M059J (cell line): ENCODE measurements at places on chromosomes 1 and 21.
A peak's percentile ranks its signal among the peaks of the same experiment; 100 is the strongest.

GRCh38 chr1:184590163-184590750 lies 164.4 kb downstream of the EDEM3 start:
- DNase-seq, result no peak

- no peak for DNase-seq
These were observed 797 bp upstream of the USP1 start for GRCh38 chr1:62436039-62436465.

- peak; percentile 37 for DNase-seq
These were observed at the start of gene KCNK2 for GRCh38 chr1:215082532-215083382. TSS of gene KCNK2 (plus strand) at chr1:215082737. CDS start at chr1:215083386, 649 bp downstream.

DNA sequence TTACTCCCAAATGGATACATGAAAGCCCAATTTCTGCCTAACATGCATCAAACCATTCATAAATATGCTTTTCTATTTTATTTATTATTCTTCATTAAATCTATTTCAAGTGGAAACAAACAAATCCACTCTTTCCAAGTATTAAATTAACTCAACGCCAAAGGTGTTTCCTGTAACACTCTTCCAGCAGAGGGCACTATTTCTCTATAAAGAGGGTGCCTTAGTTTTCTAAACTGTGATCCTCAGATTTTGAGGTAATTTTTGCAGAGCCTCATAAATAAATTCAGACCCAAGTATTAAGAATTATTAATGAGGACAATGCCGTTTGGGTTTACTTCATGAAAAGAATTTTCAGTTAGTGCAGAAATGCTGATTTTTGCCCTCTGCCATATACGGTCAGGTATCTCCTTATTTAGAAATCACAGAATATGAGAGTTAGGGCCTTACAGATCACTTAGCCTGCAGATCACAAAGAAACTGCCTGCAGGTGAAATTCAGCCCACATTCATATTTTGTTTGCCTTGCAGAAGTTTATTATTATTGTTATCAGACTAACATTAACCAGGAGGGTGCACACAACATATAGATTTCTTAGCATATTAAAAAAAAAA lies 40.1 kb upstream of the MYSM1 start:
- peak; percentile 69 for DNase-seq

DNA sequence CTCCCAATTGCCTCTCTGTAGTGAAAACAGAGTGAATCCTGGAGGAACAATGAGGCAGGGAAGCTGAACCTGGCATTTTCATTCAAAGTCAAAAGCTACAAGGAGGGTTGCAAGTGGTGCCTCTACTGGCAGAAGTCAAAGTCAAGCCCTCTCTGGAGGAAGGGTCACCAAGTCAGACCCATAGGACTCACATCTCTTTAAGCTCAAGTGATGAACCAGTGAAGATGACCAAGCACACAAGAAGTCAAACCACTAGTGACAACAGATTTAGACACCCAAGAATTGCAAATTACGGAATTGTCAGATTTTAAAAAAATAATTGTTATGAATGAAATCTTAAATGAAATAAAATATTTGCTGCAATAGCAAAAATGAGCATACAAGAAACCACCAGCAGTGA lies 81.1 kb upstream of the ATP1B1 start:
- DNase-seq, result no peak

- DNase-seq, result no peak
These were observed 16.3 kb downstream of the LRRC71 start for GRCh38 chr1:156936721-156937220.

DNA sequence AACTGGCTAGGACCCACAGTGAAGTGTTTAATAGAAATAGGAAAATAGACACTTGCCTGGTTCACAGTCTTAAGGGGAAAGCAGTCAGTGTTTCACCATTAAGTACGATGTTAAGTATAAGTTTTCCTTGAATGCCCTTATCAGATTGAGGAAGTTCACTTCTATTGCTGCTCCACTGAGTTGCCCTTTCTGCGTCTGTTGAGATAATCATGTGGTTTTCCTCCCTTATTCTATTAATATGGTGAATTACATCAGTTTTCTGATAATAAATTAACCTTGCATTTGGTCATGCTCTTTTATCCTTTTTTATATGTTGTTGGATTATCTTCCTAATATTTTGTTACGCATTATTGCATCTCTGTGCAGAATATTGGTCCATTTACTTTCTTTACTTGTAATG lies 21.4 kb downstream of the UTS2 start:
- DNase-seq, result no peak

DNA sequence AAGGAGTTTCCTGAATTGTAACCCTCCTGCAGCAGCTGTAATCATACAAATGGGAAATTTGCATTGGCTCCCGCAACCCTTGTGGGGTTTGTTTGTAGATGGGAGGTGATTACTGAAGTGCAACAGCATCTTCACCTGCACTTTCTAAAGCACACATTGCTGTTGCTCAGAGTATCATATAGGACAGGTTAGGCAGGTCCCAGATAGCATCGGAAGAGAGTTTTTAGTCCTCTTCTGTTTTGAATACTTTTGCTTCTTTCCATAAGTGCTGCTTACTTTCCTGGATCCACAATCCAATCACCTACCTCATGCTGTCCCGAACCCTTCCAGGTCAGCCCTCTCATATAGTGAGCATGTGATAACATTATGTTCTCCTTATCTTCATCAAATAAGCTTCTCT lies 300.4 kb downstream of the PTPRC start:
- DNase-seq, result no peak

DNA sequence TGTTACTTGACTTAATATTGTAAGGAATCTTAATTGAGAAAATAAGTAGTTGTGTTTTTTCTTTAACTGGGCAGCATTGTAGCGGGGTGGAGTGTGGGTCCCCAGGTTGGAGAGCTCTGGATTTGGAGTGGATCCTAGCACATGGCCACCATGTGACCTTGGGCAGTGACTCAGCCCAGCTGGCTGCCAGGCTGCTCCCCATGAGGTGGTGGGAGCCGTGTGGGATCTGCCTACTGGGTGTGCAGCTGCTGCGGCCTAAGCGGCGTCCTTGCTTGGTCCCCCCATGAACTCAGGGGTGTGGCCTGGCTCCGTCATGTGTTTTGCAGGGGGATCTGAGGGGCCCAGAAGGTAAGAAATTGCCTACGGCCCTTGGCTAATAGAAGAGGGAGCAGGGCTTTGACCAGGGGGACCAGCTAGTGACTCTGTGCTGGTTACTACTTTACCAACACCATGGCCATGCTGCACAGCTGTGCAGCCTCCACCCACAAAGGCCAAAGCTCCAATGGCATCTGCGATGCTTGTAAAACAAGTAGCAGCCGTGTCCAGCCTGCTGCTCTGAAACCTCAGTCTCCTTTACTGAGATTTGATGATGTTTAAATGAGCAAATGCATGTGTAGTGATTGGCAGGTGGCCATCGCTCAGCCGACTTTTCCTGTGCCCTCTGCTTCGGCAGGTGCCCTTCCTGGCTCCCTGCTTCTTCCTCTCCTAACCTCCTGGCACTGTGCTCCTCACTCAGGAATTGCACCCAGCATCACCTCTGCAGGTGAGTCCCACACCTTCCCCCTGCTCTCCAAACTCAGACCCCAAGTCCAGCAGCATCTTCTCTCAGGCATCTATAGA lies 68.3 kb downstream of the ADARB1 start:
- peak; percentile 75 for DNase-seq

- DNase-seq, result peak; percentile 3
These were observed 4.2 kb downstream of the OR6K3 start for GRCh38 chr1:158716335-158716734.

GRCh38 chr21:14265023-14265422 lies 49.1 kb downstream of the RBM11 start:
- no peak for DNase-seq

GRCh38 chr1:38125837-38126520 lies 79.4 kb upstream of the POU3F1 start:
- DNase-seq, result no peak

DNA sequence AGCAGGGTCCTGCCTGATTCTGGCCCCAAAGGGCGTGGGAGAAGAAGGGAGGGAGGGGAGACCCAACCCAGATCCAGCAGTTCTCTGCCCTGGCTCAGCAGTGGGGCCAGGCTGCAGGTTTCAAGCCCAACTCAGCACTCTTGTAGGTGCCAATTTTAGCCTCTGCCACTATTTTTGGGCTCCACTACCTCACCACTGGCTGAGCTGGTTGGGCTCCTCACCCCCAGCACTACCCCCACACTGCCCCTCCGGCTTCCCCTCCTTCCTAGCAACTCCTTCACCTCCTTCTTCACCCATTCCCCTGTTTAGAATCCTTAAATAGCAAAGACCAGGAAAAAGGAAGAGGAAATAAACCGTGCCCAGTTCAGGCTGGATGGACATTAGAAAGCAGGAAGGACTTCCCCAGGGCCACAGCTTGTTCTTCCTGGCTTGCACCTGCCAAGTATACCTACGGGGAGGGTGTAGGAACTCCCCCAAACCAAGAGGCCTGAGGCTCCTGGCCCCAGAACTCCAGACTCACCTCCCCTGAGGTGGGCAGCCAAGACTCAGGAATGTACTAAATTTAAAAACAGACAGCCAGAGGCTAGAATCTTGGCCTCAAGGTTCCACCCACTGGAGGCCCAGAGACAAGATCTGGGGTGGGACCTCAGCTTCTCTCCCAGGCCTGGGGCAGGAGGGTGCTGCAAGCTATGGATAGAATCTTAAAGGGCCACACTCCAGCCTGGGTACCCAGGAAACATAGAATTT lies 1.4 kb upstream of the ARHGEF2 start:
- DNase-seq, result peak; percentile 39

- DNase-seq, result no peak
These were observed 28.1 kb downstream of the TENT5C start for GRCh38 chr1:117633936-117634335.

DNA sequence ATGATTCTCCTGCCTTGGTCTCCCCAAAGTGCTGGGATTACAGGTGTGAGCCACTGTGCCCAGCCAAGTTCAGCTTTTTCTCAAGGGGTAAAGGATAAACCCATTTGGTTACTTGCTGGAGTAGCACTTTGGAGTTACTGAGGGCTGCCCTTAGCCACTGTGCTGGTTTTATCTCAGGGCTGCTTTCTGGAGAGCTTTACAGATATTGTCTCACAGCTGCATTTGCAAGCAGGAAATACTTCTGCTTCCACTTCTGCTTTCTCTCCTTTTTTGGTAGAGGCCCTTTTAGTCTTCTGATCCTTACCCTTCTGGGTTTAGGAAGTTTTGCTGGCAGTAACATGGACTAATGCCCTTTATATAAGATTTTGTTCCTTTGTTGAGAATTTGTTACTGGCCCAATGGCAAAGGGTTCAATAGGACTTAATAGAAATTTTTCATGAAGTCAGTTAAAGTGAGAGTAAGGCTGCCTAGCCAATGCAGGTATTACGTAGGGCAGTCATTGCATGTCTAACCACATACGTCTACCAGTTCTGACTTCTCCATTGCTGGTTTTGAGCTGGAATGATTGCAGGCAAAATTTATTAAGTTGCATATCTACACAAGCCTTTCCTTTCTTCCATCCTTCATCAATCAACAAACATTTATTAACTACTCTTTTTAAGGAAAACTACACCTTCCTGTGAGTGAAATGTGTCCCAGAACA lies 24.4 kb downstream of the CAP1 start:
- no peak for DNase-seq

DNA sequence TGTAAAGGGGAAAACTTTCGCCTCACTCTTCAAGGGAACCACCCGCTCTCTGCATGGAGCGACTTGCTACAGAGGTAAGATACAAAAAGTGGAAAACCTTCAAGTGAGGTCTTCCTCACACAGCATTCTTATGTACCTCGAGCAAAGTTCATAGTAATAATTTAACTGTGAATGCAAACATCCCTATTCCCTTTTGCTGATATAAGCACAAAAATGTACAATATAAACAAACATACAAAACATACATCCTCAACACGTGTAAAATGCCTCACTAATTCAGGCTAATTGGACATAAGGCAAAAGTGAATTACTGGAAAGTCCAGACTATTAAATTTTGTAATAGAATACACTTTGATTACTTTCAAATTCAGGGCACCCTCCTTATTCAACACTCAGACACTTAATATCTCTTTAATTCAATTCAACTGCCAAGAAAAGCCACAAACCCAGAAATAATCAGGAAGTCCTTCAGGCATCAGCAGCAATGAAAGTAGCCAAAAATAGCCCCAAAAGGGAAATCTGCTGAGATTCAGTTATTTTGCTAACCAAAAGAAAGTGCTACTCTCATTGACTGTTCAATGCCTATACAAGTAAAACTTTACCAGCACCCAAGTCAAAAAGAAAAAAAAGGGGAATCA lies 15.2 kb upstream of the LMX1A start:
- no peak for DNase-seq

DNA sequence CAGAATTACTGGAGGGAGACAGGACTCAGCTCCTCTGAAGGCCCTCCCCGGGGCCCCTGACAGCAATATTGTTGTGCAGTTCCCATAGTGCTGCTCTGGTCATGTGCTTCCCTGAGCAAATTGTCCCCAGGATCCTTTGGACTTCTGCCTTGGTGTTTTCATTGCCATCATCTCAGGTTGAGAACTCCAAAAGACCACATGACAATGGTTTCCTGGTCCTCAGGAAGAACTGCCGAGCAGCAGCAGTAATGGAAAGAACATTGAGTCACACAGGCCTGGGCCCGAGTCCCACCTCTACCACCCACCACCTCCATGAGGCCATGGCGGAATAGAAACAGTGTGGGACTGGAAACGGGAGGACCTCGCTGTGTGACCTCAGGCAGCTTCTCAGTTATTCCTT lies 6.3 kb upstream of the CTTNBP2NL start:
- no peak for DNase-seq

- no peak for DNase-seq
These were observed 12.0 kb downstream of the DDAH1 start for GRCh38 chr1:85452948-85453347.

- peak; percentile 33 for DNase-seq
These were observed 158.9 kb upstream of the COA6 start for GRCh38 chr1:234214129-234214910.
